Amniotic epithelial cell (primary cell): ENCODE measurements at places on chromosomes 13 and 19.
A peak's percentile ranks its signal among the peaks of the same experiment; 100 is the strongest.

DNA sequence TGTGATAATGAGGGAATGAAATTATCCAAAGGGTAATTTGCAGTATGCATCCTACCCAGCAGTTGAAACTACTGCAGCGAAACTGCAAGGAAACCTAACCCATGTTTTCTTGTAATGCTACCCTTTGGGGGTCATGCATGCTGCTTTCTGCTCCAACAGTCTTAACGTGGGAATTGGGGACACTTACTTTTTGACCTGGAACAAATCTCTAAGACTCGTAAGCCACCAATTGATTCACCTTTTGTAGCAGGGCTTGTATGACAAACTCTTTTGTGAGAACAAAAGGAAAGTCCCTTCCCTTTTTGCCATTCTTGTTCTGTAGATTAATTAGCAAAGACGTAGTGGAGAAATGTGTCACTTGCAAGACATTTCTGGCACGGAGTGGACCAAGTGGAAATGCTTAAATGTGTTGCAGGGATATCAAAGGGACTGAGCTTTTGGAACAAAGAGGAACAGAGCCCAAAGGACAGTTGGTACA is 27.4 kb downstream of the LRCH1 start:
- DNase-seq, result no peak

- peak; percentile 1 for DNase-seq
Observed at GRCh38 chr19:8654591-8655339, 24.3 kb downstream of the NFILZ start.

GRCh38 chr19:3801412-3802096 is 15.4 kb upstream of the MATK start:
- no peak for DNase-seq

DNA sequence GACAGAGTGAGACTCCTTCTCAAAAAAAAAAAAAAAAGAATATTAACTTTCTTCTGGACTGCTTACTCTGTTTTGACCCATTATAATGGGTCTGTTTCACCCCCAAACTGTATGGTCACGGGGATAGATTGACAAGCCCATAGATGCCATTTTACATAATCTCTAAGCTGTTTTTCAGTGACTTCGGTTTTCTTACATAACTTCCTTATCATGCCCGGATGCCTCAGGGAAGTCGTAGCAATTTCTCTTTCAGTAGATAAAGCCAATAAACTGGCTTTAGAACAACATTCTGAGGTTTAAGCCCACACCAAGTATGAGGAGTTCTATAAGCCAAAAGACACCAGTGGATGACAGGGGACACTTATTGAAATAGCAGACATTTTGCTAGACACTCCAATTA is 5.9 kb upstream of the ZNF254 start:
- DNase-seq, result no peak

DNA sequence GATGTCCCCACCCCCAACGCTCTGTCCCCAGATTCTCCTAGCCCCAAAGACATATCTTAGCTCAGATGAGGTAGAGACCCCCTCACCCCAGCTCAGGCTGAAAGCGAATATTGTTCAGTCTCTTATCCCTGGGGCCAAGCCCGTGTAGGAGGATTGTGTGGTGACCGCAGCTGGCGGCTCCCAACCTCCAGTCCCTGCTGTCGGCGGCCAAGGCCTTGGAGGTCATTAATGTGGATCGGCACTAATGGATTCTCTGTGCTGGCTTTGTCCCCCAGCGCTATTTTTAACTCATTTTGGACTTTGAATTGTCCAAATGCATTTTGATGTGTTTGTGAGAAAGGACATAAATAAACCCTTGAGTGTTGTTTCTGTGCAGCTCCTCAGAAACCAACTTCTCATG is 124.2 kb downstream of the UQCRFS1 start:
- DNase-seq, result no peak

DNA sequence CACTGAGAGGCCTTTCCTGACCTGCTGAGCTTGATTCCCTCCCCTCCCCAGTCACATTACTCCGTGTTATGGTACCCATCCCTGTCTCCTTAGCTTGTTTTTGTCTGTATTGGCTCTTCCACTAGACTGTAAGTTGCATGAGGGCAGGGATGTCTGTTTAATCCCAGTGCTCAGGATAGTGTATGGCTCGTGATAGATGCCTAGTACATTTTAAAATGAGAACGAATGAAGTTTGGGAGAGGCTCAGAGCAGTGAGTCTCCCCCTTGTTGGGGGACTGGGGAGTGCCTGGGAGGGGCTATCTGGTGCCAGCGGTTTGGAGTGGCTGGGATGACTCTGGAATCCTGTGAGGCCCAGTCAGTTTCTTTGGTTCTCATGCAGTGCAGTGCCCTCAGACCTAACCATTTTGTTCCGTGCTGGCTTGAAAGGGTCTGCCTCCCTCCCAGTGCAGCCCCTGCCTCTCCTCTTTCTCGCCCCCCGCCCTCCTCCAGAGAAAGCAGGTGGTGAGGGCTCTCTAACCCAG is 35.5 kb downstream of the ACTN4 start:
- DNase-seq, result no peak
